ENCODE measurements at places on chromosomes 6 and 20. TPM values are rescaled to one million over a fixed set of nuclear protein-coding genes. Genes with fewer than 3 reads are reported as not detected.

DNA sequence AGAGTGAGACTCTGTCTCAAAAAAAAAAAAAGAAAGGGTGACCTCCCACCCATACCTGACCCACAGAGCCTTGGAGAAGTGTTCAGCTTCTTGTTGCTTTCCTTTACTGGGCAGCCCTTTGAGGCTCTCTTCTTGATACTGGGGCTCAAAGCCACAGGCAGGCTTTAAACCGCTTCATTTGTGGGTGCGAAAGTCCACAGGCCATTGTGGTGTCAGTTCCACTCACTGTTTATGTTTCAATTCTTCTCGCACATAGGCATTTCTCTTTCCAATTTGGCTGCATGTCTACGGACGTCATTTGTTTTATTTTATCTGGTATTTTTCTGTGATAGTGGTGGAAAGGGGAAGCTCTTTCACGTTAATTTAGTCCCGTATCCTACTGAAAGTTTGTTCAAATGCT is 34.6 kb downstream of the PPARD start:
- no peak for DNase-seq

- DNase-seq, result no peak
These were observed 132.4 kb upstream of the SYNDIG1 start for GRCh38 chr20:24337069-24337468.

- DNase-seq, result no peak
These were observed 6.0 kb upstream of the PTK7 start for GRCh38 chr6:43070028-43070632.

ZBP1 gene
- not detected for polyA plus RNA-seq

- no peak for DNase-seq
These were observed 4.2 kb downstream of the OCSTAMP start for GRCh38 chr20:46546298-46546697.

RAMACL gene
- not detected for polyA plus RNA-seq

SAMD5 gene
- 11.1 TPM for polyA plus RNA-seq
